Activated CD4-positive, CD25-positive, alpha-beta regulatory T cell treated with anti-CD3 and anti-CD28 coated beads, Interleukin-2, amount 50 U/mL, for 24 hours (primary cell): ENCODE measurements at places on chromosomes 6 and 20.

DNA sequence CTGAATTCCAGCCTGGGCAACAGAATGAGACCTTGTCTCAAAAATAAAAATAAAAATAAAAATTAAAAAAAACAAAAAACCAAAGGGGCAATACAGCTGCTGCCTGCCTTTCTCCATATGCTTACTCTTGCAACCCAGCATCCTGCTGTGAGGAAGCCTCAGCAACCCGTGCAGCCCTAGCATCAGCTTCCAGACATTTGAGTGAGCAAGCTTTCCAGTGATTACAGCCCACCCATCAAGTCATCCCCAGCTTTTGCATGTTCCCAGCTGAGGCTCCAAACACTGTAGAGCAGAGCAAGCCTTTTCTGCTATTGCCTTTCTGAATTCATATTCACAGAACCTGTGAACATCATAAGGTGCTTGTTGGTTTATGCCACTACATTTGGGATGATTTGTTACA, 93.8 kb downstream of the SASH1 start:
- ATAC-seq, result no peak

DNA sequence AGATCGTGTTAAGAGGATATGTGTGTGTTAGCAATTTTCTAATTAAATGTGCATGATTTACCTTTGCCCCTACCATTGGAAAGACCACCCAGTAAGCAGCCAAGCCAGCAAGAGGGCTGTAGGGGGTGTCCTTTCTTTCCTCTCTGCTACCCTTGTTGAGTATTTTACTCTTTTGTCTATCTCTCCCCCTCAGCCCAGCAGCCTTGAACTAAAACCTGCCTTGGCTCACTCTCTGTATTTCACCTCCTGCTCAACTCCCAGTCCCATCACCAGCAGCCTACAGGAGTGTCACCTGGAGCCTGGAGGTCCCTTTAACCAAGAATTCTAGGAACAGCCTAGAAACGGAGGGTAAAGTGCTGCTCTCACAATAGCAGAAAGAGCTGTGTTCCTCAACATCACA, 81.0 kb downstream of the HIVEP2 start:
- ATAC-seq, result no peak

DNA sequence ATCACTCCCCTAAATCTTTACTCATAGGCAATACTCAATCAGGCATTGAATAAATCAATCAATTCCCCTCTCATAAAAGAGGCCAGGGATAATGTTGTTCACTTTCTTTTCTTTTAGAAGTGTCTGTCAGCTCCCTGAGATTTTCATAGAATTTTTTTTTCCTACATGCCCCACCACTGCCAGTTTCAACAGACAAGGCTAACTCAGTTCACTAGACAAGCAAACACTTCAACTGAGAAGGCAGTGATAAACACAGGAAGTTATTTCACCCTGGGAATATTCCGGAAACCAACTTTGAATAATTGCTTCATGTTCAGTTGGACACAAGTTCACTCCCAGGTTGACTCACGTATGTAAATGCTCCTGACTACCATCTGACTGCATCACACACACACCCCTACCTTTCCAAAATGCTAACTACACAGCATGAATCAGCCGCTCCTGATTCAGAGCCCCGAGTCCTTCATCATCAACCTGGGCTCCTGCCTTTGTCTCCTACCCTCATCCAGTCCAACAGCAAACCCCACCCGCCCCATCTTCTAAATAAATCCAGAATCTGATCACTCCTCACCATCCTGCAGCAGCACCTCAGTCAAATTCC, 143.9 kb downstream of the BCAS1 start:
- ATAC-seq, result peak; percentile 95

GRCh38 chr6:73704260-73704659, 8.3 kb downstream of the CD109 start:
- ATAC-seq, result peak; percentile 48

GRCh38 chr6:165705941-165706340, 42.9 kb upstream of the PDE10A start:
- no peak for ATAC-seq

GRCh38 chr20:26163890-26164289, 467.2 kb upstream of the ZNF337 start:
- ATAC-seq, result no peak

- ATAC-seq, result no peak
Measured at GRCh38 chr6:139369068-139369467, 5.4 kb downstream of the CITED2 start.

DNA sequence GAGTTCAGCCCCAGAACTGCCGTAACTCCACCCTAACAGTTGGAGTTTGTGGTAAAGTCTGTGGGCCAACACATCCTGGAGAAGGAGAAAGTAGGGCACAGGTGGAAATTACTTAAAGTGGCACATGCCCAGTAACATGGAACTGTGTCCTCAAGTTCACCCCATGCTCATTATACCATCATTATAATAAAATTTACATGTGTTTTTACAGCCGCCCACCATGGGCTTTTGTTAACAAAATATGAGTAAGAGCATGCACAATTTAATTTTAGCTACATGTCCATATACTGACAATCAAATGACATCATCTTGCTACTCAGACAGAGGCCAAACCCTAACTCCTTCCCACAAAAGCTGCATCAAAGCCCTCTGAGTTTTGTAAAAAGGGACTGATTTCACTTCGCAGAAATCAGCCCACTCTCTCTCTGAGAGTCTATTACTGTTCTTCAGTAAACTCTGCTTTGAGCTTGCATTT, 17.3 kb upstream of the ELOVL4 start:
- ATAC-seq, result no peak

DNA sequence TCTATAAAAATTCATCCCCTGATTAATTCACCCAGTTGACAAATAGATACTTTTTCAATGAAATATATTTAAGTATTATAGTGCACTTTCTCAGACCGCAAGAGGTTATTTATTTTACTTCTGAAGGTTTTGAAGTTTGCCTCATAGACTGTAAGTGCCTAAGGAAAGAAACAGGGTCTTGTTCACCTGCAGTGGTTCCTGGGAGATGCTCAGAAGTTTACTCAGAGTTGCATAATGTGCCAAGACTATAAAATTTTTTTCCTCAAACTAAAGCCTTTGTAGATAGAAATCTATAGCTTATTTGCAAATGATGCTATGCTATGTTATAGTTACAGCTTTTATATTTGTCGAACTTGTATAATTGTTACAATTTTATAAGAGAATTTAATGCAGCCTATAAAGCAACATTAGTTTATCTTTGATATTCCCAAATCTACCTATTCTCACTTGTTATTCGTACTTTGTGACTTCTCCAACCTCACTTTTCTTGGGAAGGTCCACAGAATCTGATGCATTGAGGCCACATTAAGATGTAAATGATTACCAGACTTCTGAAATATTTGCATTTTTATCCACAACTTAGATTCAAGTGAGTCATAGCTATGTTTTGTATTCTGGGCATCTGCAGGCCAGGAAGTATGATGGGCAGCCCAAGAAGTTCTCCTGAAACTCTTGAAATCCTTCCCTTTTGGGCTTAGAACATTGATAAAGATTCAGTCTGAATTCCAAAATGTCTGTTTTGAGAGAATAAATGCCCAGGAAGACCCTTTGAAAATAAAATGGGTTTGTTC, 35.7 kb downstream of the KCNQ5 start:
- ATAC-seq, result no peak

- no peak for ATAC-seq
Measured at GRCh38 chr6:148530976-148531375, 188.3 kb downstream of the SASH1 start.

GRCh38 chr6:109194880-109195279, 99.6 kb downstream of the CEP57L1 start:
- ATAC-seq, result no peak

GRCh38 chr20:4299773-4300172, 284.4 kb upstream of the RNF24 start:
- no peak for ATAC-seq

DNA sequence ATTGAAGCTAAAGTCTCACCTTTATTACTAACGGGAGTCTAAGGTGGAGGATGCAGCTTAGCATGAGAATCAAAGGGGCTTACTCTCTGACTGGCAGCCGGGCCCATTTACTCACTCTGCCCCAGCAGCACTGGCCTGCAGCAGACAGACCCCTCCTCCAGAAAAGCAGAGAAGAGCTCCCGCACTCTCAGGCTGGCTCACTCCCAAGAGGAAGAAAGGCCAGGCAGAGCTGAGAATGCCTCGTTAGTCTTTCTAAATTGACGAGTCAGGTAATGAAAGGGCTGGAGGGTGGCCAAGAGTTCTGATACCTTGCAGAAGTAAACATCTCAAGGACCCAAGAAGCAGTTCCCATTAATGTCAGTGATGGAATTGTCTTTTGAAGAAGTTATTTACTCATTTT, 44.5 kb upstream of the IL20RA start:
- ATAC-seq, result no peak

DNA sequence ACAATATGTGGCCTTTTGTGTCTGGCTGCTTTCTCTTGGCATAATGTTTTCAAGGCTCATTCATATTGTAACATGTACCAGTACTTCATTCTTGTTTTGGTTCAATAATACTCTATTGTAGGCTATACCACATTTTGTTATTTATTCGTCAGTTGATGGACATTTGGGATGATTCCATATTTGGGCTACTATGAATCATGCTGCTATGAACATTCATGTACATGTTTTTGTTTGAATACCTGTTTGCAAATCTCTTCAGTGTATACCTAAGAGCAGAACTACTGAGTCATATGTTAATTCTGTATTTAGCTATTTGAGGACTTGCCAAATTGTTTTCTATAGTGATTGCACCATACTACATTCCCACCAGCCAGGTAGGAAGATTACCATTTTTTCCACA, 259.9 kb downstream of the GMPR start:
- peak; percentile 25 for ATAC-seq

- peak; percentile 17 for ATAC-seq
Measured at GRCh38 chr6:72798196-72798595, 176.3 kb downstream of the KCNQ5 start.

- no peak for ATAC-seq
Measured at GRCh38 chr6:37298958-37299357, 41.0 kb upstream of the TMEM217 start.

DNA sequence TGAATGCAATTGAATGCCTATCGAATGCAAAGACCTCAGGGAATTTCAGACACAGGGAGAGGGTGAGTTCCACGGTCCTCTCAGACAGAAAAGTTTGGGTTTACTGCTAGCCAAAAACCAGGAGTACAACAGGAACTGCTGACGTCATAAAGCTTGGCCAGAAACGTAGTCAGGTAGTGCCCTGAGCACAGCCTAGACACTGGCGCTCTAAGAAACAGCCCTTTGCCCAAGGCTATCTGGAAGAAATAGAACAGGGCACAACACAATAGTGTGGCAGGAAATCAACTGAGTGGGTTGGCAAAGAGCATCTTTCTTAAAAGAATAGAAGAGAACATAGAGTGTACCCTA, 58.0 kb downstream of the GFOD1 start:
- no peak for ATAC-seq

DNA sequence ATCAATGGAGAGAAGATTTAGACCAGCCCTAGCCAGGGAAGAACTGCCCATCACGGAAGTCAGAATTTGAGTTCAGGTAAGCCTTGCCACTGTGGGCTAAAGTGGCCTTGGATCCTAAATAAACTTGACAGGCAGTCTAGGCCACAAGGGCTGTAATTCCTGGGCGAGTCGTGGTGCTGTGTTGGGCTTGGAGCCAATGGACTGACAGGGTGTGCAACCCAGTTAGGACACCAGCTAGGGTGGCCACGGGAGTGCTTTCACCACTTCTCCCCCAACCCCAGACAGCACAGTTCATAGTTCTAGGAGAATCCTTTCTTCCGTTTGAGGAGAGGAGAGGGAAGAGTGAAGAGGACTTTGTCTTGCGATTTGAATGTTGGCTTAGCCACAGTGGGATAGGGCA, 422.4 kb downstream of the DOK5 start:
- ATAC-seq, result no peak

DNA sequence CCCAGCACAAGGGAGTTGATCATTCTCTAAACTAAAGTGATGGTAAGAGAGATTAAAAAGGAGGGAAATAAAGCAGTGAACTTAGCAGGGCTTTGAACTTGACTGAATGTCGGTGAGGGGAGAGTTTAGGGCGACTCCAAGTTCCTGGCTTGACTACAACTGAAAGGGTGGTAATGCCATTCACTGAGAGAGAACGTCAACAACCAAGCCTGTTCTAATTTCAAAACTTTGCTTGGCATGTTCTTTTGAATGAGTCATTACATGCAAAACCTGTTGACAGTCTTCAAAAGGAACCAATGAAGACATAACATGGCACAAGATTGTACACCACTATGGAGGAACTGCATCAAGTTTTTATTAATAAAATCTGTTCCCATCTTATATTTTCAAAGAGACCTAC, 10.3 kb upstream of the MYB start:
- ATAC-seq, result peak; percentile 89

DNA sequence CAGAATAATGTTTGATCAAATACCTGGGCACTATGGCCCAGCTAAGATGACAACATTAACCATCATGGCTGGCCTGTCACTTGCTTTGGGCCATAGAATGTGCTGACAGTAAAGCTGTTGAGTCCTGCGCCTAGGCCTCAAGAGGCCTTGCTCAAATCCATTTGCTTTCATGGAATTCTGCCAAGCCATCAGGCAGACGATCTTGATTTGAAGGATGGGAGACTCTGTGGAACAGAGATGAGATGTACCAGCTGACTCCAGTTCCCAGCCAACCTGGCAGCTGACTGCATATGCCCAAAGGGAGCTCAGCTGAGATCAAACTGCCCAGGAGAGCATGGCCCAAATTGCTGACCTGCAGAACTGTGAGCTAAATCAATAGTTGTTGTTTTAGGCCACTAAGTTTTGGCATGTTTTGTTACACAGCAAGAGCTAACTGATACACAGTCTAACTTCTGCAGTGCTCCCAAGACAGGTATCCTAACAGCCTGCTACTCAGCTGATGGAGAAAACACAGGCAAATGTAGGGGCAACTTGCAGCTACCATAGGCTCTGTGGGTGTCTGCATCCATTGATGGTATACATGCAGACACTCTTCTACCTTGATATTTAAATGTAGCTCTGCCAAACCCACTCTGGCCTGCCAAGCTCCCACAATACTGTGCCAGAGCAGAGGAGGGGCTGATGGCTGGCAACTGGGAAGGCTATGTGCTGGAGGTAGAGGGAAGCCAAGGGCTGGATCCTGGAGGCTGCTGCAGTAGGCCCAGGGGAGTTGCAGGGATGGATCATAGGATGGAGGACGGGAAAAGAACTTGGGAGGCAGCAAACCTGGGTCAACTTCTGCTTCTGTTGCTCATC, 55.2 kb upstream of the RNF24 start:
- ATAC-seq, result no peak

DNA sequence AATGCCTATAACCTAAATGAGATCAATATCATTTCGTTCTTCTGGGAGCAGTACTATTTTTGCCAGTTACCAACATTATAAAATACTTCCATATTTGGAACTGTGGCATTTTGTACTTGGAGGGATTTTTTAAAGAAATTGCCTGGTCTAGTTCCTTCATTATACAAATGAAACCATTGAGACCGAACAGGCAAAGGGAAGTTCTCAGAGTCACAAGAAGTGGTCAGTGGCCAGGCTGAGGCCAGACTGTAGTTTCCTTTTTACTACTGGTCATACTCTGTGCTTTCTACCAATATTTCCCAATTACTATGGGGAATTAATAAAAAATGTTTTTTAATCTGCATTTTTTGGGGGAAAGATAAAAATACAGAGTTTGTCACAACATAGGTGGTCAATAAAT, 332.0 kb downstream of the NRN1 start:
- ATAC-seq, result no peak
